ENCODE measurements at places on chromosomes 4 and X.
A peak's percentile ranks its signal among the peaks of the same experiment; 100 is the strongest.

- no peak for DNase-seq
These were observed 27.2 kb upstream of the CD40LG start for GRCh38 chrX:136620780-136621179.

DNA sequence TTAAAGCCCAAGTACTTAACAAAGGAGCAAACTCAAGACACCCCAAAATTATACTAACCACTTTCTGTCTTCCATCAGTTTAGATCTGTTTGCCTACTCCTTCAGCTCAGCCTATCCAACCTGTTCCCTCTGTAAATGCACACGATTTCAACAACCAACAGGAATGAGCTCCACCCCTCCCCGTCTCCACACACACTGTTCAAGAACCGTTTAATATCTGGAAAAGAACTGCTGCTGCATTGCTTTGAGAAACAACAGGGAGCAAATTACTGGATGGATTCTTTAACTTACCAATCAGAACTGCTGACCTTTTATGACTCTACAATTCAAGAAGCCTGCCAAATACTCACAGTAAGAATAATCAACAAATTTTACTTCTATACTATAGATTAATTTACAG, 87.0 kb downstream of the FBXW7 start:
- no peak for DNase-seq

DNA sequence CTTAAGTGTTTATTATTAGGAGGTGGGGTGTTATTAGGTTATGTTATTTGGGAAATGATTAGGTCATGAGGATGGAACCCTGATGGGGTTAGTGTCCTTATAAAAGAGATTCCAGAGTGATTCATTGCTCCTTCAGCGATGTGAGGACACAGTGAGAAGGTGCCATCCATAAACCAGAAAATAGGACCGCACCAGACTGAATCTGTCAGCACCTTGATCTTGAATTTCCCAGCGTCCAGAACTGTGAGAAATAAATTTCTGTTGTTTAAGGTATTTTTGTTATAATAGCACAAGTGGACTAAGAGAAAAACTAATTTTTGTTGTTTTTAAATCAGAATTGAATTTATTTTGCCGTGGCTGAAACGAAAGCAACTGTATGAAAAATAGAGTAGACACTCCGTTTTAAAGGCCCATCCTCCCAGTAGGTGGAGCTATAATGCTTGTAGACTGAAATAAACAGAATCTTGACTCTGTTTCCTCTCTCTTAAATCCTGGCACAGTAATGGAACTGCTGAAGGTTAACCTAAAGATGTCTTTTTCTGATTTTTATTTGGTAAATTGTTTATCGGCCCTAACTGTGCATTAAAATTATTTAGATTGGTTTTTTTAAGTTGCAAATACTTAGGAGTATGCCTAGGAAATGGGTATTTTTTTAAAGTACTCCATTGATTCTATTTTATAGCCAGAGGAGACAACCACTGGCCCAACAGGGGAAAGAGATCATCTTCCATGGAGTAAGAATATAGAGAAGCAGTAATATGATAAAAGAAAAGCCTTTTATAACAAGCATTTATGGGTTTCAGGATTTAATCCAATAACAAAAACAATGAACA, 133.2 kb upstream of the ADAMTS3 start:
- DNase-seq = peak; percentile 21

GRCh38 chrX:106246511-106246910, 78.4 kb downstream of the PWWP3B start:
- no peak for DNase-seq

DNA sequence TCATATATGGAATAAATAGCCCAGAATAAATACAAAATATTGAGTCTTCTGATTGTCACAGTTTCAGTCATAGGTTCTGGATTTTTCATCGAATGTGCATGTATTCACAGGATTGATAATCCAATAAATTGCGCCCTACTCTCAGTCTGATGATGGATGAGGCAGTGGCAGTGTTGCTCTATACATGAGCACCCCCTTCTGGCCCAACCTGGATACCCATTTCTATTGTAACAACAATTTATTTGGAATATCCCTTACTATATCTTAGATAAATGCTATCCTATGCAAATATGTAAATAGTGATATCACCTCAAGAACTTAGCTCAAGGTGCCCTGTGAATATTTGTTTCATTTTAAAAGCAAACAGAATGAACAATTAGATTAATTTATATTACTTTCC, 733.7 kb upstream of the PABPC4L start:
- no peak for DNase-seq

- DNase-seq = no peak
These were observed 36.3 kb downstream of the RTL3 start for GRCh38 chrX:78622831-78623230.

DNA sequence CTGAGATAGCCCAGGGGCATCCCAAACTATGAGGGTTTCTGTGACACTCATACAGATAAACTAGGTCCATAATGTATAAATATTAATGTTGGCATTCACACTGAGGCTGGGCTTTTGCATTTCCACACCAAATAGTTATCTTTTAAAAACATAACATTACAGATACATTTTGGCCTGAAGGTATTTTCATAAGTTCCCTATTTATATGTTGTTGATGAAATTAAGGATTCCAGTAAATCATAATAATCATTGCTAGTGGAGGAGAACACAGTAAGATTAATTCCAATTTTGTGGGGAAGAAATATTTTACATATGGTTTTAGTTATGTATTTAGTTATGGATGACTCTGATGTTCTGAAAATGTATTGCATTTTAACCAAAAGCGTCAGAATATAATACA, 479.6 kb downstream of the CCSER1 start:
- no peak for DNase-seq

DNA sequence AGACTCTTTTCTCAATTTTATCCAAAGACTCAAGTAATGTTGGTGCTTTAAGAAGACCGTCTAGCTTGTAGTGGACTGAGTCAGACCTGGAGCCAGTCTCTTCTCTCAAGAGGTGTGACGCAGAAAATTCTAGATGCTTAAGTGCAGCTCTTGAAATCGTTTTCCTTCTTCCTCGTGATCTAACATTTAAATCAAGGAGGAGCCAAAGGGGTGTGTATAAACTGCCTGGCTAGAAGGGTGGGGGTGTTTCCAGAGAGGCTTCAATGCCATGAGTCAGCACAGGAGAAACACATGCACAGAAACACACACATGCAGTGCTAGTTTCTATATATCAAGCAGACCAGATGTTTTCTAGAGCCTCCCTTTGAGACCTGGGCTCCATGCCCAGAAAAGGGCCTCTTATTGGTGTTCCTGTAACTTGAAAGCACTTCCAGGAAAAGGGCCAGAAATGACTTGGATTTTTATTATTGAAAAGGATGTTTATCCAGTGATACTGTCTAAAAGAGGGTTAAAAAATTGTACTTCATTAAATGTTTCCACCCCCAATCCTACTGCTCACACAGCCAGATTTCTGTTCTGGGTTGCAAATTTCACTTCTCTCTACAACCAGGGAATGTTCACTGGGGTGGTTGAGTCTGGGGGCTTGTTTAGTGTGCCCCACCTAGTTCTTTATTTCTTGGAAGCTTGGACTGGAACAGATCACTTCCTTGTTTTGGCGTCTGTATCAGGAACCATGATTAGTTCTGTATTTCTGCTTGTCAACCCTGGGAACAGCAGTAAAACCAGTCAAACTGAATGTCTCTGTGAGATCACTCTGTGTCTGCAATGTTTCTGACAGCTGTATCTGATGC, at the start of gene CLIC2:
Gene CLIC2, minus strand, starts transcription at position 129 of the 851 bp plus-strand sequence. CDS start 187 bp downstream, outside the sequence.
- DNase-seq = peak; percentile 16

- DNase-seq = no peak
These were observed 21.2 kb upstream of the HGFAC start for GRCh38 chr4:3420606-3420955.

DNA sequence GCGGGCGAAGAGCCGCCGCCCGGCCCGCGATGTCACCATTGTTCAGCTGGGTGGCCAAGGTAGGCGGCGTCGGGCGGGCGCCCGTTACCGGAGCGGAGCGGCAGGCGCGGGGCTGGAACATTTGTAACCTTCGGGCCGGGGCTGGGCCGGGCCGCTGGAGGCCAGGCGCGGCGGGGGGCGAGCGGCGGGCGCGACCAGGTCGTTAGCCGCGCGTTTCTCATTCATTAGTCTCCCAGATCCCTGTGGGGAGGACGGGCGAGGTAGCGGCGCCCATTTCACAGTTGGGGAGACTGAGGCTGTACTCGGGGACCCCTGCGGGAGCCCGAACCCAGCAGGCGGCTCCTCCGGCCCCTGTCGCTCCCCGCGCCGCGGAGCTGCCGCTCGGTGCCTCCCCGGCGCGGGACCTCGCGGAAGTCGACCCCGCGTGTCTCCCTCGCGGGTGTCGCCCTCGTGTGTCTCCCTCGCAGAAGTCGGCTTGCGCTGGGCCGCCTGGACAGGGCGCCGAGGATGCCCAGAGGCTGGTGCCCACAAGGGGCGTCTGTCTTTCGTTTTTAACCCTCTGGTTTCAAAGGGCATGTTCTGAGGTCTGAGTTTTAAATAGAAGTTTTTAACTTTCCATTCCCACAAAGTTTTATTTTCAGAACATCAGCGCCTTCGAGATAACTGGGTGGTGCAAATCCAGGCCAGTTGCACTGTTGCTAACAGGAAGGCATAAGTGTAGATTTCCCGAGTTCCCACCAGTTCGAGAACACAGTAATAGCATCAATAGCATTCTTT, 17.5 kb downstream of the PTTG2 start:
- peak; percentile 11 for DNase-seq

- no peak for DNase-seq
These were observed 56.7 kb downstream of the MID1IP1 start for GRCh38 chrX:38857736-38858523.

- DNase-seq = no peak
These were observed 55.8 kb downstream of the DOCK11 start for GRCh38 chrX:118551426-118551825.

DNA sequence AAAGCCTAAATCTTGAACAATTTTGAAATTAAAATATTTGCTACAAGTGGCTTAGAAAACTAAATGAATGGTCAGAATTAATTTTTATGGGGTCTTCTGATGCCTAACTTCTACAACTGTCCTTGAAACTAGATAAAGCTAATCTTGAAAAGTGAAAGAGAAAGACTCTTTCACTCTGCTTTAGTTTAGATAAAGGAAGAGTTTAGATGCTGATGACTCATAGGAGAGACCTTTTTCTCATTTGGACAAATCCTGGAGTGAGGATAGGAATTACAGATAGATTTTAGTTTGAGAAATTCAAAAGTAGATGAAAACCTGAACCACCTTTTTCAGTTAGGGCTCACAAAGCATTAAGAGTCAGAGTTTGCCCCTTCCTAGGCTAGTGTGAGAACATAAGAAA, 342.3 kb upstream of the GRID2 start:
- DNase-seq = no peak

DNA sequence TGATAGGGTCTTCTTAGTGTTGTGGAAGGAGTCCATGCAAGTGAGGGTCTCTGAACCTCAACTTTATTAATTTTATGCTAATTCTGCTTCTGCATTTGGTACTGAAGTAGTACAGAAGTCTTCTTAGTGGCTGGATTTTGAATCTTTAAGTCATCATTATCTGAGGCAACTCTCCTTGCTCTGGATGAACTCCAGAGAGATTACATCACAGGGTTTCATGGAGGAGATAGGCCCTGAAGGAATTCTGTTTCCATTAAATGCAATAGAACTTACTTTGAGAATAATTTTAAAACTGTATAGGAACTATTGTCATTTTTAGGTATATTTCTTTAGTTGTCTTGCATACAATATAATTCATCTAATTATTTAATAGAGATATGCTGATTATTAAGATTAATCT, 451.2 kb downstream of the FAT4 start:
- no peak for DNase-seq

DNA sequence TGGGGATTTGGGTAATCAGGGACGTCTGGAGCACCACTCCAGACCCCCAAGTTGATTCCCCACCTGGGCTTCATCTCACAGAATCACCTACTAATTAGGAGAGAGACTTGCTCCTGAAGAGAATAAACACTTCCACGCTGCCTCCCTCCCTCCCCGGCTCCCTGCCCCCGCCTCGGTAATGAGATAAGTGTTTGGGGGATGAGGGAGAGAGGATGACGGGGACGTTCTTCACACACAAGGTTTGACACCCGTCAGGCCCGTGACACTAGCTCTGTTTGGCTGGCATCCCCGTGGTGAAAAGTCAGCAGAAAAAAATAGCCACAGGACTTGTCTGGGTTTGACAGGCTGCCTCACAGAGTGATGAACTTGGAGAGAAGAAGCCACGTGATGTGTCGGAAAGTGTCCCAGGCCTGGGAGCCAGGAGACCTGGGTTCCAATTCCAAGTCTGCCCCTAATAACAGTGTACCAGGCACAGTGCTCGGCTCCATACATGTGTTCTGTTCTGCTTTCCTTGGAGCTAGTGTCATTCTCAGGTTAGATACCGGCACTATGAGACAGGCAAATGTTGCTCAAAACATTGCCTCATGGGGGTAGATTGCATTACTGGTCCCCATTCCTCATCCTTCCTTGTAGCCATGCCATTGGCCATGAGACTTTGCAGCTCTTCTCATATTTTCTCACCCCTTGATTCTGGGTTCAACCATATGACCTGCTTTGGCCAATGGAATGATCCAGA, 578.0 kb downstream of the BCOR start:
- no peak for DNase-seq

DNA sequence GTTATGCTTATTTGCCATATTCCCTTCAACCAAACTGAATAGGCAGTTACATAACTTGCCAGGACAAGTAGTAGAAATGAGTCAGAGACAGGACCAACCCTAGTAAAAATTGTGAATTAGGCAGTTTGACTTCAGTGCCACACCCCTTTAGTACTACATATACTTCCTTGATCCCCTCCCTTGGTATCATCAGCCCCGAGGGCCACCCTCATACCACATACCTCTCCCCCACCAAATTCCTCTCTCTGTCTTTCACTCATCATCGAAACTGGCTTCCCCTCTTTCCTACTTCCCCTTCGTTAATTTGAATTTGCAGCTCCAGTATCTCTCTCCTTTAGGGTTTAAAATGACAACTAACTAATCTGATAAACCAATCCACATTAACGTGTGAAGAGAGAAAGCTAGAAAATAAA, 7.9 kb upstream of the PTPN13 start:
- DNase-seq = no peak

GRCh38 chr4:26596843-26597242, 13.0 kb downstream of the TBC1D19 start:
- DNase-seq = no peak

DNA sequence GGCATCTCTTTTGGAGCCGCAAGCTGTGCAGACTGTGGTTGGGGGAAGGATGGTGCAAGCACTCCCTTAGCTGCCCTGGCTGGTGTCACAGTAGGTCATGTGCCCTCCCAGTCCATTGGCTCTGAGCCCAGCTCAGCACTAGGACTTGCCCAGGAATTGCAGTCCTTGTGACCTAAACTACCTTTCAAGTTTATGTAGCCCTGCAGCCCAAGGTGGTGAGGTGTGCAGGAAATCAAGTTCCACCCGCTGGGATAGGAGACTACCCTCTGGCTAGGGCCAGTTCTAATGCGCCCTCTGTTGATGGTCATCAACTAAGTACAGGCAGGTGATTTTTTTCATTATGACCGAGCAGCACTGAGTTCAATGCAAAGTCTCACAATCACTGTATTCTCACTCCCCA, 335.2 kb downstream of the UBE2NL start:
- DNase-seq = no peak
